Foreskin keratinocyte (primary cell): ENCODE measurements at places on chromosomes 11 and 22. TPM values are rescaled to one million over a fixed set of nuclear protein-coding genes. Genes with fewer than 3 reads are reported as not detected.

DNA sequence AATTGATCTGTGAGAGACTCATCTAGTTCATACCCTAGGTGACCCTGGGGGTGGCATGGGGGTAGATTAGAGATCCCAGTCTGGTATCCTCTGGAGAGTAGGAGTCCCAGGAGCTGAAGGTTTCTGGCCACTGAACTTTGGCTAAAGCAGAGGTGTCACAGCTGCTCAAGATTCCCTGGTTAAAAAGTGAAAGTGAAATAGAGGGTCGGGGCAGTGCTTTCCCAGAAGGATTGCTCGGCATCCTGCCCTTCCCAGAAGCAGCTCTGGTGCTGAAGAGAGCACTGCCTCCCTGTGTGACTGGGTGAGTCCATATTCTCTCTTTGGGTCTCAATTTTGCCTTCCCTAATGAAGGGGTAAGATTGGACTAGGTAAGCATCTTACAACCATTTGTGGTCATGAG lies 653 bp downstream of the IL18BP start:
- DNase-seq = no peak

FJX1 gene
- 72.5 and 92.3 TPM in 2 replicates for total RNA-seq

FAM76B gene
- 10.0 and 11.1 TPM in 2 replicates for total RNA-seq

KCNJ1 gene
- 0.03 TPM in 1 of 2 replicates, not detected in the other for total RNA-seq

DNA sequence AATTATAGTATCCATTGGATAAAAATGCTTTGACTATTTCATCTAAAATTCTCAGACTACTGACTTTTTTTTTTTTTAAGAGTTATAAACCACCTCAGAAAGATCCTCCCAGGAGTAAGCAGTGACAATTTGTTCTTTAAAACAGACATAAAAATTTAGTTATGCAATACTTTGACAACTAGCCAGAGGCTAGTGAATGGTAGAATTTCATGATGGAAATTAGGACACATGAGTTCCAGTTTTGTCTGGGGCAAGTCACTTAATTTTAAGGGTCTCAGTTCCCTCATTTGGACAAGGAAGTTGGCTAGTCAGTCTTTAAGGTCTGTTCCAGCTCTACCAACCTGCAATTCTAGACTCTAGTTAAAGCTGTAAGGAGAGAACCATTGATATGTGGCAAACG lies 2.9 kb downstream of the IL18 start:
- no peak for DNase-seq

GRCh38 chr11:45663486-45664375 lies 1.7 kb downstream of the CHST1 start:
- DNase-seq = no peak
